ENCODE measurements at places on chromosomes 1 and 21.
A peak's percentile ranks its signal among the peaks of the same experiment; 100 is the strongest.

- peak; percentile 17 for DNase-seq
Observed at GRCh38 chr1:208731981-208732821, 488.0 kb upstream of the PLXNA2 start.

- DNase-seq, result no peak
Observed at GRCh38 chr1:38273196-38273804, 226.7 kb upstream of the POU3F1 start.

DNA sequence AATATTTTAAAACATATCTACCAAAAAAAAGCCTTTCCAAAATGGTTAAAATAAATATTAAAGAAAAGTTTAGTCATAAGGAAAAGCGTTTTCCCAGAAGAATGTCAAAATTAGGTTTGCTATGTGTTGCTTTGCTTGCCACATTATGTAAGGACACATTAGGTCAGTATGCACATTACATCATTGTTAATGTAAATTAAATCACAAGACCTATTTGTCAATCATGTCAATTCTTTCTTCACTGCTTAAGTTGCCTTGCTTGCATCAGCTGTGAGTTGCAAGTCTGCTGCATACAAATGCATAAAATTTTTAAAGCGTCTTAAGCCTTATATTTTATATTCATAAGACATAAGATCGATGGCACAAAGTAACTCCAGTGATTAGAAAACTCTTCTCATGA, 448.9 kb downstream of the PCP4 start:
- no peak for DNase-seq

DNA sequence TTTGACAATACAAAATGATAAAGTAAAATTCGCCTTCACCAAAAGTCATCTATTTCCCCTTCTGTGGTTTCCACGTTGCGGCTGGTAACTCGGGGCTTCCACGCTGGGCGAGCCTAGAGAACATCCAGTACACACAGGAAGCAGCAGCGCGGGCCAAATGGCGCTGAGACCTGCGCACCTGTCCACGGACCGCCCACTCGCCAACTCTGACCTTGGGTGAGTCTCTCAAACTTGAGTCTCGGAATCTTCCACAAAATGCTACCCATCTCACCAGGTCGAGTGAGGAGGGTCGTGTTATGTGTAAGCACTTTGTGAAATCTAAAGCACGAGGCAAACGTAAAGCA, 820 bp upstream of the TTF2 start:
- DNase-seq, result no peak

- DNase-seq, result no peak
Observed at GRCh38 chr1:44422161-44422560, 17.1 kb downstream of the RNF220 start.

GRCh38 chr1:217141711-217142110, 418.5 kb upstream of the ESRRG start:
- DNase-seq, result no peak

- DNase-seq, result no peak
Observed at GRCh38 chr1:54542962-54543539, 5.0 kb upstream of the ACOT11 start.

- no peak for DNase-seq
Observed at GRCh38 chr1:186089940-186090339, 285.1 kb downstream of the TPR start.

DNA sequence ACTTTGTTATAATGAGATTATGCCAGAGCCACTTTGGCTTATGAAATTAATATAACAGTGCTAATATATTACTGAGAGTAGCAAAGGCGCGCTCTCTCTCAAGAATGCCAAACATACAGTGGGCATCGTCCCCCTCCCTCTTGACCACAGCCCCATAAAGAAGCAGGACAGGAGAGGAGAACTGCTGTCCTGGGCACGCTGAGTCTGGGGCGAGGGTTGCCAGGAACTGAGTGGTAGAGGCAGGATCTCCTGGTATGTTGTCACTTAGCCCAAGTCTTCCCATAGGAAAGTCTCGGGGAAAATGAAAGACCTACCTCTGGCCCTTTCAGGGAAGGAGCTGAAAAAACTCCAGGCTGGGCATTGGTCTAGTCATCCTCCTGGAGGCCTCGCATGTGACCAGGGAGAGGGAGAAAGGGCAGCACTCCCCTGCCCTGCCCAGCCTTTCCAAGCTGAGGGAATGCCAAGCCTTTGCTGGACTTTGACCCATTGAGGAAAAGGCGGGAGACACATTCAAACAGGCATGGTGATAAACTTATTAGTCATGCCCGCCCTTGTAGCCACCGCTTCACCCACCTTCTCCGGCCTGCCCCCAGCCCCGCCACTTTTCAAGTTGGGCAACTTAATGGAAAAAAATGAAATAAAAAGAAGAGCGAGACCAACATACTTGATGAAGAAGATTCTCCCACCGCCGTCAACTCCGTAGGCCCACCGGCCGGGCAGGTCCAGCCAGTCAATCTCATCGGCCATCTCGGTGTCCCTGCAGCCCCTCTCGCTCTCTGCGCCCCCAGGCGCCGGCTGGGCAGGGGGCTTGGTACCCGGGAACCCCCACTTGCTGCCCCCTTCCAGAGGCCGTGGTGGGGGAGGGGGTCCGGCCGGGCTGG, 17.4 kb upstream of the PLEKHA6 start:
- no peak for DNase-seq

GRCh38 chr1:208008534-208008933, 97.6 kb upstream of the CD34 start:
- DNase-seq, result no peak

- no peak for DNase-seq
Observed at GRCh38 chr21:41593760-41594138, 85.8 kb upstream of the TMPRSS2 start.

DNA sequence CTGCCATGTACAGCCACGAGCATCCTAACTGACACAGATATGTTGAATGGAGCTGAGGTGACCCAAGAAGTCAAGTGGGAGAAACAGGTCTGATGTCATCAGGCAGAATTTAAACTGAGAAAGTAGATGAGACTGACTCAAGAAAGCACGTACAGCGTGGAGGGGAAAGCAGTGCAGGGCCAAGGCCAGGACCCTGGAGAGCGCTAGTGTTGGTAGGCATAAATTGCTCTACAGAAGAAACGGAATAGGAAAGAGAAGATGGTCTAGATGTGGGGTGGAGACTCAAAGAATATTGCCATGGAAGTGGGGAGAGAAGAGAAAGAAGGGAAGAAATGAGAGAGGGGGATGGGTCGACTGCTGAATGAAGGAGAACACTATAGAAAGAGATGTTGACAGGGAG, 45.3 kb upstream of the GJB5 start:
- DNase-seq, result no peak

DNA sequence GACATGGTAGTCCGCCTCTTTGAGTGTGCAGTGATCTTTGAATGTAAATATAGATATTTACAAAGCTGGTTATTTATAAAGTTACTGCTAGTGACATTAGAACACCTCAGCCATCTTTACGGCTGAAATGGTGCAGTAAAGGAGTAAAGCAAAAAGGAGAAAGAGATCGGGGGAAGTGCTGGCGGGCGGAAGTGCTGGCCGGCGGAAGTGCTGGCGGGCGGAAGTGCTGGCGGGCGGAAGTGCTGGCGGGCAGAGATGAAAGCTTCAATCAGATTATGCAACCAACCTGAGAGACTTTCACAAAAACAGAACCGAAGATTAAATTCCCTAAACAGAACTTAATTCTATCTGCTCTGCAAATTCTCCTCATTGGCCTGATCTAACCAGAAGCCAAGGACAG, 1.4 kb upstream of the OR14A16 start:
- DNase-seq, result no peak

- DNase-seq, result no peak
Observed at GRCh38 chr1:1603671-1604373, 3.9 kb upstream of the FNDC10 start.

GRCh38 chr1:179702946-179703539, 40.0 kb upstream of the FAM163A start:
- no peak for DNase-seq

- no peak for DNase-seq
Observed at GRCh38 chr1:17563494-17564281, 24.2 kb downstream of the ARHGEF10L start.

DNA sequence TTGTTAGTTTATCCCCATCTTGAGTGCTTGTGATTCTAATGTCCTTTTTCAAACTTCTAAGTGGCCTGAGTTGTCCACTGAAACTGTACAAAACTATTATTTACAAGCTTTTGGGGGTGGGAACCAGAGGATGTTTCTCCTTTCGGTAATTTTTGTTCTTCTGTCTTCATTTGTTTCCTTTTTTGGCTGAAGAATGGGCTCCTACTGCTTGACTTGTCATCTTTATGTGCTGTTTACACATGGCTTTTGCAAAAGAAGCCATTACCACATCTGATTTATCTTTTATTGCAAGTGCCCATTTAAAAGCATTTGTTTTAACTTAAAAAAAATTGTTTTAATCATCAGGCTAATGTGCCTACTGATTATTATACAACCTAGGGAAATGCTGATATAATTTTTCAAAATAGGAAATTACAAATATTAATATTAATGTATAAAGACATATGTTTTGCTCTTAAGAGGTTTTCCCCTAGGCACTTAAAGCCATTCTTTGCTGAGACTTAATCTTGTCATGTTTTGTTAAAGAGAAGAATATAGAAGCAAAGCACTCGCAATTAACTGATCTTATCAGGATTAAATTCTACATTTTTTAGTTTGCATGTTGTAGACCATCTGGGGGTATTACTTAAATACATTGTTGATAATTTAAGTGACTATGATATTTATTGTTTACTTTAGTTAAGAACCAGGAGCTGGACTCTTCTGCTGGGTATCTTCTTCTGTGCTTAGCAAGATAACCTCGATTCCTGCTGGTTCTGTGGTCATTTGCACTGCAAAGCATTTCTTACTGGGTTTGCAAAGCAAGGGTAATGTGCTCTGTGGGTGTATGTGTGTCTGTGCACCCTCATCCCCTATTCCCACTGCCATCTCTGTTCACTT, 40.1 kb downstream of the TMEM200B start:
- DNase-seq, result no peak

GRCh38 chr1:171438441-171438840, 46.9 kb upstream of the PRRC2C start:
- DNase-seq, result no peak

GRCh38 chr21:29245104-29245643, 53.5 kb upstream of the BACH1 start:
- DNase-seq, result no peak

- no peak for DNase-seq
Observed at GRCh38 chr1:33335020-33335419, 14.1 kb upstream of the A3GALT2 start.

GRCh38 chr1:109894823-109895719, 15.6 kb upstream of the CSF1 start:
- no peak for DNase-seq

DNA sequence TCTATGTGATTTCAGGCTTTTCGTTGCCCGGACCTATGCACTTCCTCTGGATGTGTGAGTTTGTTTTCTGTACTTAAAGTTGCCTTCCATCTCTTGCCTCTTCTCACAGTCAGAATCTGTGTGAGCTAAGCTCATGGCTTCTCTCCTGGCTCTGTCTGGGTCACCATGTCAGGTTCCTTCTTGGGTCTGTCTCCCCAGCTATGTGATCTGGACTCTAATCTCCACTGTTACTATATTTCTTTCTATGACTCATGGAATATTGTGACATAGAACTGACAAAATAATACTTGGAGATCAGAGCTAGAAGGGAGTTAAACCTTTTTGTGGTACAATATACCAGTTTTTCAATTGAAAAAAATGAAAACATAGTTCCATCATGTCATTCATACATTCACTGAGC, 172.7 kb upstream of the FGGY start:
- DNase-seq, result no peak

DNA sequence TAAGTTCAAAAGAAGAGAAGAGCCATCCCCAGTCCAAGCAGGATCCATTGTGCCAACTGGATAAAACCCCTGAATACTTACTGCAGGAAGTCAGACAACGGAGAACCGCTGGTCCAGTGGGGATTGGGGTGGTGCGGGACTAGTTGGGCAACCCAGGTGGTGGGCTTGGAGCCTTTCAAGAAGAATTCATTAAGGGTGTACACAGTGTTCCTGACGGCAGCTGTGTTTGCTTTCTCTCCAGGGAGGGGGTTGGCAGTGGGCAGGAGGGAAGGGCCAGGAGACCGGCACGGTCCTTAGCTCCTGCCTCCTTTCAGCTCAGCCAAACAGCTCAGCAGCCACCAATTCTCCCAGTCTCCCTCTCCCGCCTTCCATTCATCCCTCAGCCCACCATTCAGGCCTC, 7.1 kb upstream of the CDK18 start:
- DNase-seq, result peak; percentile 46

GRCh38 chr1:22228505-22228911, 85.6 kb upstream of the WNT4 start:
- no peak for DNase-seq

DNA sequence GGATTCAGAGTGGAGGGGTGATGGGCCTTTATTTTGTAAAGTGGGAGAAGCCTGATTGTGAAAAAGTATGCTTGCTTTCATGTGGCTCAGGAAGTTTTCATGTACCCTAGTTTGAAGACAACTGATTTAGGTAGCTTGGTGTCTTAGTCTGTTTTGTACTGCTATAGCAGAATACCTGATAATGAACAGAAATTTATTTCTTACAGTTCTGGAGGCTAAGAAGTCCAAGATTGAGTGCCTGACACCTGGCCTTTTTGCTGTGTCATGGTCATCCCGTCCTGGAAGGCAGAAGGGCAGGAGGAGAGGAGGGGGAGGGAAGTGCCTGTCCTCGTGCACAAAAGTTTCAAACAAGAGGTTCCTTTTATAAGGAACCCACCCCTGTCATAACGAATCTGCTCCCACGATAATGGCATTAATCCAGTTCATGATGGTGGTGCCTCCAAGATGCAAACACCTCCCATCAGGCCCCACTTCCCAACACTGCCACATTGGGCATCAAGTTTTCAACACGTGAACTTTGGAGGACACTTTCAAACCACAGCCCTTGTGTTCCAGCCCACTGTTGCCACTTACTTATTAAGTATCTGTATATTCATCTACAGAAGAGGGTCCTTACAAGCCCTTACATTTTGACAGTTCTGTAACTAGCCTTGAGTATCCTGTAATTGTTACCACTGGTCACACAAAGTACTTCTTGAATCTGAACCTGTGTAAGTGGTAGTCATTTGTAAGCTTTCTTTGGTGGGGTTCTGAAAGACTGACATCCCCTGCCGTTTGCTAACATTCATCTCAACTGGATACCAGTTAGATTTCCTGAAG, 9.5 kb downstream of the UCK2 start:
- no peak for DNase-seq

DNA sequence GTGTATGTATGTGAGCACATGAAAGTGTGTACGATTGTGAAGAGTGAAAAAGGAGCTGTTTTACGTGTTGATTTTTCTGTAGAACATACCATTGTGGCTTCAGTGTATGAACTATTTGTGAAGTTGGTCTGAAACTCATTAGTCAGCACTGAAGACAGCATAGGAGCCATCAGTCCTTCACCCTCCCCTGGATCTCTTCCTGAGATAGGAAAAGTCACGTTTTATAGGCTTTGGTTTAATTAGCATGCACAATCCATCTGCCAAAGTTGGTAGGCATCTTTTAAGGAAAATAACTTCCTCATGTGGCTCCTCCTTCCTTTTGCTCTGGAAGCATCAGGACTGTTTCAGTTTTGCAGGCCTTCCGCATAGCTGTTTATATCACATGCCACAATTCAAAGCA, 1.4 kb upstream of the RABIF start:
- no peak for DNase-seq

DNA sequence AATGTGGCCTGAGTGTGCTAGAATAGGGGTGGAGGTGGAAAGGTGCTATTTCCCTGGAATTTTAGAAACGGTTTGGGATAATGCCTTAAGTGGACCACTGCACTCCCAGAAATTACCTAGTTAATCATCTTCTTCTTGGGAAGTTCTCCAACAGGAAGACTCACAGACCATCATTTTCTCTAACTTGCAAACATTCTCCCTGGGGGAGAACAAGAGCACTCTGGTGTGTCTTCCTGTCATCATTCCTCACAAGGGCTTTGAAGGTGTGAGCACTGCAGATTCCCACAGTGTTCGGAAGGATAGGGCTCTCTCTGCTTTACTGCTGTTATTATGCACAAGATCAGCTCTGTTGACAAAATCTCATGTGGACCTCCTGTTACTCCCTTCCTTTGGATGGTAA, 54.9 kb upstream of the TSPAN2 start:
- no peak for DNase-seq
